Thymus (tissue), 14 donors: ENCODE measurements at places on chromosomes 16 and 17. TPM values are rescaled to one million over a fixed set of nuclear protein-coding genes. Genes with fewer than 3 reads are reported as not detected.

DNA sequence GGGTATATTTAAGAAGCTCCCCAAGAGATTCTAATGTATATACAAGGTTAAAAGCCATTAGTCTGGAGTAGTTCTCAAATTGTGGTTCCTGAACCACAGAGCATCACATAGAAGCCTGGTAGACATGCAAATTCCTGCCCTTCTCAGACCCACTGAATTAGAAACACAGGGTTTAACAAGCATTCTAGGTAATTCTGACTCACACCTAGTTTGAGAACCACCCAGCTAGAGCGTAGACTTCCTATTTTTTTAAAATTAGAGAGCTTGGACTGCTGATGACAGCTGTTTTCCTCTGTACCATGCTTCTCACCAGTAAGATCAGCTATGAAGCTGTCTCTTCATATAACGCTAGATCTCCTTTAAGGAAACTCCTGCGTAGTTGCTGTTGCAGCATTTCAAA is 50.6 kb downstream of the HS3ST3B1 start:
- H3K4me3 ChIP-seq, result no peak overlapping the region
- no peaks in the 10 kb centered on the region for H3K4me1 ChIP-seq
- no peak for DNase-seq

- H3K4me1 ChIP-seq, result no peaks in the 10 kb centered on the region
- no peaks in the 10 kb centered on the region for H3K27me3 ChIP-seq
- no peak overlapping the region for H3K4me3 ChIP-seq
- no peak for DNase-seq
- H3K27ac ChIP-seq, result no peak overlapping the region
Observed at GRCh38 chr16:9256196-9256595, 164.8 kb downstream of the HAPSTR1 start.

DNA sequence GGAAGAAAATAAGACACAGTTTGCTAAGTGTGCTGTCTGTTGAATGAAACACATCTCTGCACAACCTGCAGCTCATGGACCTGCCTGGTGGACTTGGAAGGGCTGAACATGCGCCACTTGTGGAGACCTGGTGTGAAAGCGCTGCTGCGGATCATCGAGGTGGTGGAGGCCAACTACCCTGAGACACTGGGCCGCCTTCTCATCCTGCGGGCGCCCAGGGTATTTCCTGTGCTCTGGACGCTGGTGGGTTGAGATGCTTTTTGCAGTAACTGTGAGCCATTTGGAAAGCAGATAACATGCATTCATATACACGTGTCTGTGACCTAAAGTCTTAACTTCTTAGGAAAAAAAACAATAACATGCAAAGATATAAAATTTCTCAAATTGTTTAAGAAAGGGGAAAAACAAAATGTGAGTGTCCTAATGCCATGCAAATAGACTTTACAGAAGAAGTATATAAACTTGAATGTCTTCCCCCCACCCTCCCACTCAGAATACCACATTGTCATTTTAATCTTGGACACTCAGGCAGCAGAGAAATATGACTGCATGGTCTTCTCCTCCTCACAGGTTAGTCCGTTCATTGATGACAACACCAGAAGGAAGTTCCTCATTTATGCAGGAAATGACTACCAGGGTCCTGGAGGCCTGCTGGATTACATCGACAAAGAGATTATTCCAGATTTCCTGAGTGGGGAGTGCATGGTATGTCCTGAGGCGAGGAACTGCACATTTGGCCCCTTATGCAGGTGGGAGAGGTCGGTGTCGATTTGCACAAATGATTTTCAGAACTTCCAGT is 65.6 kb downstream of the SEC14L1 start:
- H3K4me1 ChIP-seq, result no peaks in the 10 kb centered on the region
- no peak for DNase-seq
- no peak overlapping the region for H3K4me3 ChIP-seq
- no peaks in the 10 kb centered on the region for H3K27me3 ChIP-seq
- H3K36me3 ChIP-seq, result peaks cover 73% of the 10 kb centered on the region

DNA sequence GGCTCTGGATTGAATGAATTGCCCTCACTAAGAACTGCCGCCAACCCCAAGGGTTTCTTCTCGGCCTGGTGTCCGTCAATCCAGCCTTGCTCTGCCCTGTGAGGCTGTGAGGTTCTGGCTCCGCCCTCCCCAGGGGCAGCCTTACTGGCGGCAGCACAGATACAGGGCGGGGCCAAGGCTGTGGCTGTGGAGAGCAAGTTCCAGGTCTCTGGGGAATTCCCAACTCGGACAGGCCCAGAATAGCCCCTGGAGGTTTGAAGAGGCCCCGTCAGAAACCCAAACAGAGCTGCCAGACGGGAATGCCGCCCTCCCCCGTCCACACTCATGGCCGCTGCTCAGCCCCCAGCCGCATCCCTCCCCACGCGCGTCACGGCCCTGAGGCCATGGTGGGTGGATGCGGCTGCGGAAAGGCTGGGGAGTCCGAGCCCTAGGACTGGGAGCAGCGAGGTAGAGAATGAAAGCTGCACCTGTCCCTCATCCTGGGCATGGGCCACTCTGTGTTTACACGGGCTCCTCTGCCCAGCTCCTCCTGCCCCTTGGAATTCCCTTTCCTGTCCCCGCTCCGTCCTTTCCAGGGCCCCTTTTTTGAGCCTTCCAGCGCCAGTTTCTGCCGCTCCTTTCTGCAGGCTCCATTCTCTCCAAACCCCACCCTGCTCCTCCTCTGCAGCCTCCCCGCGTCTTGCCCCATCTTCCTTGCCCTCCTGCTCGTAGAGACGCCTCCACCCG is 660 bp upstream of the PRRT2 start:
- H3K27ac ChIP-seq, result peak overlapping the region; percentile 61
- DNase-seq, result peak; percentile 60
- H3K4me3 ChIP-seq, result peak overlapping the region; percentile 38
- H3K4me1 ChIP-seq, result peaks cover 81% of the 10 kb centered on the region
- H3K27me3 ChIP-seq, result peaks cover 8% of the 10 kb centered on the region

DNA sequence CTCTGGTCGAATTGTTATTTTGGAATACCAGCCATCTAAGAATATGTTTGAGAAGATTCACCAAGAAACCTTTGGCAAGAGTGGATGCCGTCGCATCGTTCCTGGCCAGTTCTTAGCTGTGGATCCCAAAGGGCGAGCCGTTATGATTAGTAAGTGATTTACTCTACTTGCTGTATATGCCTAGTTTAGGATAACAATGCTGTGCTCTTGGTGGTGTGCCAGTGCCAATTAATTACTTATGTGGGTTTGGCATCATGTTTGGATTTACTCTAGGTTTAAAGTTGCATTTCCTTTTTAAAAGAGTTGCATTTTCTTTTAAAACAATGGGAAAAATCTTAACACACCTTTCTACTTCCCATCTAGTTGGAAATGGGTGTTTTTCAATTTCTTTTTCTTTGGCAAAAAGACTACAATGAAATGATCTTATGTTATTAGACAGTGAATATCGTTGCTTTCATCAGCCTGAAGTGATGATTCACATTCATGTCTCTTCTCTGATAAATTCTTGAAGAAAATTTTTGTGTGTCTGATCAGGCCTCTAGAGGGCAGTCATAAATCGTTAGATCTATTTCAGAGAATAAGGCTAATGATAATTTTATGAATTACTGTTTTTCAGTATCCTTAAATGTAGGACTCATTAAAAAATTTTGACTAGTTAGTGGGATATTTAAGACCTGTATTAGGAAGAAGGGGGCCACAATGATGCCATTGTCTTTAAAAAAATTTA is 5.6 kb downstream of the SF3B3 start:
- H3K27ac ChIP-seq, result no peak overlapping the region
- no peak for DNase-seq
- no peaks in the 10 kb centered on the region for H3K27me3 ChIP-seq
- H3K4me1 ChIP-seq, result peaks cover 7% of the 10 kb centered on the region
- H3K4me3 ChIP-seq, result no peak overlapping the region

DNA sequence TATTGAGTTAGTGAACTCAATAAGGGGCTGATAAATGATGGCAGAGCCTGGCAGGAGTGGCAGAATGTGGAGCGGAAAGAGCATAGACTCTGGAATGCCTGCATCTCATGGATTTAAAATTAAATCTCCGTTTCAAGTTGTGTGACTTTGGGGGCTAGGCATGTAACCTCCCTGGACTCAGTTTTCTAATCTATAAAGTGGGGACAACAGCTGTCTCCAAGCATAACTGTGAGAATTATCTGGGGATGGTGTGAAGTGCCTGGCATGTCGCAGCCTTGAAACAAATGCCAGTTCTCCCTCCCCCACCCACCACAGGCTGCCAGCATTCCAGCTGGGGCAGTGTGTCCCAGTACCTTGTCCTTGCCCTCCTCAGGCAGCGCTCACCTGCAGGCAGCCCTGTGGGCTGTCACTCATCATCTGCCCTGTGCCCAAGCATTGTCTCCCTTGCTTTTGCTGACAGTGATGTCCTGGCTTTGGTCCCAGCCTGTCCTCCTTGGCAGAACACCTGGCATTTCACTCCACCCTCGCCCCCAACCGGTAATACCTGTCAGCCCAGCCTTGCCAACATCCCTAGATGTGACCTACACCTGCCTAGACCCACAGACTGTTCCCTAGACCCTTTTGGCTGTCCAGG is 129.6 kb downstream of the MRM1 start:
- no peaks in the 10 kb centered on the region for H3K36me3 ChIP-seq
- no peak for DNase-seq
- peaks cover 31% of the 10 kb centered on the region for H3K4me1 ChIP-seq

- H3K27ac ChIP-seq, result no peak overlapping the region
- no peak for DNase-seq
- no peaks in the 10 kb centered on the region for H3K4me1 ChIP-seq
- H3K27me3 ChIP-seq, result no peaks in the 10 kb centered on the region
- no peak overlapping the region for H3K4me3 ChIP-seq
- no peaks in the 10 kb centered on the region for H3K36me3 ChIP-seq
Observed at GRCh38 chr16:17830651-17831050, 359.9 kb upstream of the XYLT1 start.

GRCh38 chr17:80265205-80266068 is 4.8 kb downstream of the RNF213 start:
- H3K27me3 ChIP-seq, result no peaks in the 10 kb centered on the region
- peak overlapping the region; percentile 47 for H3K27ac ChIP-seq
- DNase-seq, result no peak
- peaks cover 42% of the 10 kb centered on the region for H3K36me3 ChIP-seq
- H3K4me3 ChIP-seq, result no peak overlapping the region
- peaks cover 35% of the 10 kb centered on the region for H3K4me1 ChIP-seq

DNA sequence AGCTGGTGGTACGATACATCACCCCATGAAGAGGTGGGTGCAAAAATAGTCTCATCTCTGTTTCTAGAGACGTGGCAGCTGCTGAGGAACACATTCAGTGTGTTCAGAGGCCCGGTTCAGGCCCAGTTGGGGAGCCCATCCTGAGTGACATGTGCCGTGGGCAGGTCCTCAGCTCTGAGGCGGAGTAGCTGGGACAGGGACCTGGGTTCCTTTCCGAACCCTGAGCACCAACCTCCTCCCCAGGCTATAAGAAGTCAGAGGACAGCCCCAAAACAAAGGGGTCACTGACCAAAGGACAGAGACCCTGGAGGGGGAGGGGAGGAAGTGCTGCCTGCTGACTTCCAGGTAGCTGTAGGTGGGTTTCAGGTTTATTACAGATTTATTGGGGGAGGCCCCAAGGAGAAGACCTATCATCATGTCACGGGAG is 5.1 kb downstream of the LDHD start:
- peak overlapping the region; percentile 91 for H3K27ac ChIP-seq
- peaks cover 23% of the 10 kb centered on the region for H3K36me3 ChIP-seq
- no peak overlapping the region for H3K4me3 ChIP-seq
- H3K4me1 ChIP-seq, result peaks cover 64% of the 10 kb centered on the region

DNA sequence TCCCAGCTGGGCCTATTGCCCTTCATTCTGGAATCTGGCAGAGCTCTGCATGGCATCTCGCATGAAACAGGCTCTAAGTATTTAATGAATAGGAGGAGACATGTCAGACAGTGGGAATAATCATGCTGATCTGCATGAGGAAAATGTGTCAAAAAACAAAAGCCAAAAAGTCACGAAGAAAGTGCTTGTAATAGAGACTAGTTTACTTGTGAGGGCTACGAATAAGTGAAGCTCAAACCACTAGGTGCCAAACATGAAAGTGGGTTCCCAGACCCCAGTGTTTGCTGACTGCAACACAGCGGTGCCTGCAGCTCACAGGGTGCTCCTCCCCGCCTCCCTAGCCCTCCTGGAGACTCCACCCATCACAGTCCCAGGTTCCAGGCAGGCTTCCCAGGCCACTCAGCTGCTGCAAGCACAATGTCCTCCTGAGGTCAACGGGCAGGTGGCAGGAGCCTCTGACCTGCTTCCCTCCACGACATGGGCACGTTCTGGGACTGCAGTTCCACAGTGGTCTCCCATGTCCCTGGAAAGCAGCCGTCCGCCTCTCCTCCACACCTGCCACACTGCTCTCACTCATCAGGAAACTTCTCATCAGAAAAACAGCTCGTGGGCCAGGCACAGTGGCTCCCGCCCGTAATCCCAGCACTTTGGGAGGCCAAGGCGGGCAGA is 96.5 kb downstream of the ANKRD11 start:
- no peaks in the 10 kb centered on the region for H3K4me1 ChIP-seq
- no peaks in the 10 kb centered on the region for H3K27me3 ChIP-seq
- H3K27ac ChIP-seq, result no peak overlapping the region
- no peak overlapping the region for H3K4me3 ChIP-seq
- DNase-seq, result no peak

DNA sequence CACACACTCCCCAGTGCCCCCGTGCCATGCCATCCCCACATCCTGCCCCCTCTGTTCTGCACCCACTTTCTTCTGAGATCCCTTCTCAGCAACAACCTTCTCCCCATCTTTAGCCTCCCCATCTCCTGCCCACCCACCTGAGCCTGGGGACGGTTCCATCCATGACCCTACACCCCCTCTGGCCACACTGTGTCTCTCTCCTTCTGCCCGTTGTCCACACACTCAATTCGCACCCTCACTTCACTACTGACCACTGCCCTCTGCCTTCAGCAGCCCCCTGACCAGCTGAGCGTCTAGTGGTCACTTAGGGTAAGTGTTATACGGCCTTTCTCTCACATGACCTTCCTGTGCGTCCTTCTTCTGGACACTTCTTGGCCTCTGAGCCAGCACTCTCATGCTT is 6.1 kb downstream of the ARHGAP27 start:
- no peak overlapping the region for H3K4me3 ChIP-seq
- H3K27me3 ChIP-seq, result no peaks in the 10 kb centered on the region
- peaks cover 12% of the 10 kb centered on the region for H3K4me1 ChIP-seq

- H3K27ac ChIP-seq, result no peak overlapping the region
- no peaks in the 10 kb centered on the region for H3K27me3 ChIP-seq
- H3K4me1 ChIP-seq, result no peaks in the 10 kb centered on the region
- no peak overlapping the region for H3K4me3 ChIP-seq
- H3K36me3 ChIP-seq, result no peaks in the 10 kb centered on the region
Observed at GRCh38 chr17:9343516-9343915, 232.1 kb downstream of the STX8 start.

DNA sequence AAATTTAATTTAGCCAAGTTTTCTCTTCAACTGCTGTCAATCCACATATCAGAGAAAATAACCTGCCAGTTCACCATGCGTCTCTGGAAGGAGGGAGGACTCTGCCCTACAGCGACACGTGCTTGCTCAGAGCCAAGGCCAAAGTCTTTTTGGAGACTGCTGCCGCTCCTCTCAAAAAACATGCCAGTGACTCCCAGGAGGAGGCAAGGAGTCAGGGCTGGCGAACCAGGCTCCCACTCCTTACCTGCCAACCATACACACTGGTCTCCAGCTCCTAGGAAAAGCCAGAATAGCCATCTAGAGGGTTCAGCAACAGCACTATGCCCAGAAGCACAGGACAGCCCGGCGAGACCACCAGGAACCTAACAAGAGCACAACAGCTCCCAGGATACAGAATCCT is 73.0 kb downstream of the ANKRD11 start:
- DNase-seq, result no peak
- H3K27me3 ChIP-seq, result no peaks in the 10 kb centered on the region
- peaks cover 5% of the 10 kb centered on the region for H3K4me1 ChIP-seq
- no peak overlapping the region for H3K4me3 ChIP-seq

The C1QL1 gene
- 0.09 TPM for total RNA-seq

The COG7 gene
- 9.0 TPM for total RNA-seq

The TEX14 gene
- 0.33 TPM for total RNA-seq

The GALR2 gene
- 0.09 TPM for total RNA-seq

The DCXR gene
- 71.2 TPM for total RNA-seq

The SLFN14 gene
- 0.19 TPM for total RNA-seq

The PRSS22 gene
- total RNA-seq, result 0.42 TPM
